ENCODE measurements at places on chromosomes 4 and X. TPM values are rescaled to one million over a fixed set of nuclear protein-coding genes. Genes with fewer than 3 reads are reported as not detected.

The GPC3 gene
- 1.4 TPM for total RNA-seq

The ZXDB gene
- total RNA-seq, result 7.3 TPM

The CCNB3 gene
- total RNA-seq, result 0.71 TPM

The UNC5C gene
- not detected for total RNA-seq

The RTL9 gene
- total RNA-seq, result 0.04 TPM

The AREG gene
- 2.1 TPM for total RNA-seq

The SLC6A8 gene
- 0.16 TPM for total RNA-seq

The SPANXA2 gene
- total RNA-seq, result not detected

The HSFX3 gene
- not detected for total RNA-seq

The DRP2 gene
- 1.1 TPM for total RNA-seq

The FGFR3 gene
- total RNA-seq, result 0.12 TPM

The PPP1R2C gene
- total RNA-seq, result not detected

The PGAM4 gene
- total RNA-seq, result not detected

The YIPF7 gene
- not detected for total RNA-seq

Data from activated naive CD4-positive, alpha-beta T cell treated with anti-CD3 and anti-CD28 coated beads, Interleukin-2, amount 50 U/mL, for 72 hours (primary cell).